ENCODE measurements at places on chromosomes 16 and 17.

- DNase-seq, result no peak
These were observed 95.7 kb upstream of the DNAH17 start for GRCh38 chr17:78672871-78673371.

DNA sequence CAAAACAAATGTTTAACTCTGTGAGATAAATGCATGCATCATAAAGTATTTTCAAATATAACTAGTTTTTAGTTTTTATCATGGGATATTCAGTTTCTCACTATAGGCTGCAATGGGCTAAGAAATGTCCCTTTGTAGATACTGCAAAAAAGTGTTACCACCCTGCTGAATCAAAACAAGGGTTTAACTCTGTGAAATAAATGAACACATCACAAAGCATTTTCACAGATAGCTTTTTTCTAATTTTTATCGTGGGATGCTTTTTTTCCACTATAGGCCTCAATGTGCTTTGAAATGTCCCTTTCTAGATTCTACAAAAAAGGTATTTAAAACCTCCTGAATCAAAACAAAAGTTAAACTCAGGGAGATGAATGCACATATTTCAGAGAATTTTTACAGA, 541.1 kb downstream of the KCNJ18 start:
- DNase-seq, result no peak

GRCh38 chr17:14744761-14745473, 444.0 kb downstream of the HS3ST3B1 start:
- no peak for DNase-seq

DNA sequence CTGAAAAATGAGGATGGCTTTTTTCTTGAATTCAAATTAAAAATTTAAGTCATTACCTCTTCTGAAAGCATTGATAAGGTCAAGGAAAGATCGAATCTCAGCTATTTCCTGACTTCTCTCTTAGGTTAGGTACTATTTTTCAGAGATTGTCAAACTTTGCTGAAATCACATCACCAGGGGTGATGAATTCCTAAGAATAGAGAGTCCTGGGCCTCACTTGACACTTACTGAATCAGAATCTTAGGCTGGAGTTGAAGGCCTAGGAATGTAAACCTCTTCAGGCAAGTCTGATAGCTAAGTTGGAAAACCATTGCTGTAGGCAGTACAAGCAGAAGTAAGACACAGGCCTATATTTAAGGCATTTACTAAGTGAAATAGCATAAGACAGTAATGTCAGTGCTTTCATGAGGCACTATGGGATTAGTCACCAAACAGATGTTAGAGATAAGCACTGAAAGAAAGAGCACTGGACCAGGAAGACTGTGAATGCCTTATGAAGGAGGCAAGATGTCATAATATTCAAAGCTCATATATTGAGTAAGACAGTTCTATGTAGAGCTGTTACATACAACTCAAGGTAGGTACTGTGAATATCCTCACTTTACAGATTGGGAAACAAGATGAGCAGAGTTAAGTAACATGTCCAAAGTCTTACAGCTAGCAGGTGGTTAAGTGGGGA, 21.5 kb downstream of the DCAF7 start:
- DNase-seq, result no peak

DNA sequence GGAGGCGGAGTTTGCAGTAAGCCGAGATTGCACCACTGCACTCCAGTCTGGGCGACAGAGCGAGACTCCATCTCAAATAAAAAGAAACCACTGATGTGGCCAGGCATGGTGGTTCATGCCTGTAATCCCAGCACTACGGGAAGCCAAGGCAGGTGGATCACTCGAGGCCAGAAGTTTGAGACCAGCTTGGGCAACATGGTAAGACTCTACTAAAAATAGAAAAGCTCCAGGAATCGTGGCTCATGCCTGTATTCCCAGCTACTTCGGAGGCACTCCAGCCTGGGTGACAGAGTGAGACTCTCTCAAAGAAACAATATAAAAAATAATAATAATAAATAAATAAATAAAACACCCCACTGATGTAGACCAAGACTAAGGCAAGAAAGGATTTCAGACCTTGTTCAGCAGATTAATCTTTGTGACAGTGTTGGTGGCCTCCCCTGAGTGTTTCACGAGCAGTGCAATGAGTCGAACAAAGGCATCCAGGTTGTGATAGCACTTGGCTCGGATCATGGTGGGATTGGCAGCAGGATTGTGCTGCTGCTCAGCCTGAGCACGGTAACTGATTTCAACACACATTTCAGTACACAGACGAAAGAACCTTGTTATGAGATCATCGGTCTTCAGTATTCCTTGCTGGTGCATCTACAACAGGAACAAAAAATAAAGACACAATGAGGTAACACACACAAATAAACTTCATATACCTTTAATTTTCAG, 18.6 kb downstream of the SETD6 start:
- DNase-seq, result no peak

DNA sequence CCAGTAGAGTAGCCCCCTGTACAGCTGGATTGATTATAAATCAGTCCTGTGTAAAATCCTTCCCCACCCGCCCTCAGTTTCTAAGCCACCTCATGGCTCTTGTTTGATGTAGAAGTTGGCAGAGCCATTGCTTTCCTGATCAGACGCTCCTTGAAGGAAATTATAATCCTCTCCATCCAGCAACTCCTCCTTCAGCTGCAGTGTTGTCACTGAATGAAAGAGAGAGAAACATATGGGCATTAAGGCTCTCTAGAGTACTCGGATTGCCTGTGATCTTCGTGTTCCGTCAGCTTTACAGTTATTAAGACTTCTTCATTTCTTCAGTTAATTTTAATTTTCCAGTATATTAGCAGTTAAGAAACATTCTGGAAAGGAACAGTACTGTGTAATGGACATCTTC, 14.3 kb downstream of the NME2 start:
- no peak for DNase-seq

DNA sequence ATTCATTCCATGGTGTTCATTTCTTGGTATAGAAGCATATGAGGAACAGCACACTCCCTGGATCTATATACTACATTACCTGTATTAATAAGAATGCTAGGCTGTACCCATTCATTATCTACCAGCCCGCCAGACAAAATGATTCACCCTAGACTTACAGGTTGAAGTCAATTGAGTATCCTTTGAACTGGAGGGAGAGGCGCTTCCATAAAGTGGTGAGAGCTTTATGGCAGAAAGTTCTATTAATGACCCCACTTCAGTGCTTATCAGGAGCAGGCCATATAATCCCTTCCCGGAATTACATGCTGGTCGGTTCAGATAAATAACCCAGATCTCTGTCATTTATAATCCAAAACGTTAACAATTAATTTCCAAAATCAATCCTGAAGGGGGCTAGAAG, 44.5 kb upstream of the TOX3 start:
- DNase-seq, result no peak

- no peak for DNase-seq
These were observed 64.1 kb upstream of the SREBF1 start for GRCh38 chr17:17900615-17901520.

DNA sequence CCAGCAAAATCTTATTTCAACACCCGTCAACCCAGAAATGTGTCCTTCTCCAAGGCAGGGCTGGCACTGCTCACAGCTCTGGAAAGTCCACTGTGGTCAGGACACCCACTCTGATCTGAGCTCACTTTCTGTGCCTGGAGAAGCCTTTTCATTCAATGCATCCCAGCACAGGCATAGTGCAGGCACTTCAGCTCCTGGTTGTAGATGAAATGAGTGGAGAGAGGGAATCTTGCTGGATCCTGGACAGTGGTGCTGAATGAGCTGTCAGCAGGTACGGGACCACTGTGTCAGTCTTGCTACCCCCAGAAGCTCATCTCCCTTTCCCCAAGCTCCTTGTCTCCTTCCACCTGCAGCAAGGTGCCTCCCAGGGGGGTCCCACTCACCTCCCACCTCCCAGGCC, 86.1 kb upstream of the SALL1 start:
- no peak for DNase-seq

DNA sequence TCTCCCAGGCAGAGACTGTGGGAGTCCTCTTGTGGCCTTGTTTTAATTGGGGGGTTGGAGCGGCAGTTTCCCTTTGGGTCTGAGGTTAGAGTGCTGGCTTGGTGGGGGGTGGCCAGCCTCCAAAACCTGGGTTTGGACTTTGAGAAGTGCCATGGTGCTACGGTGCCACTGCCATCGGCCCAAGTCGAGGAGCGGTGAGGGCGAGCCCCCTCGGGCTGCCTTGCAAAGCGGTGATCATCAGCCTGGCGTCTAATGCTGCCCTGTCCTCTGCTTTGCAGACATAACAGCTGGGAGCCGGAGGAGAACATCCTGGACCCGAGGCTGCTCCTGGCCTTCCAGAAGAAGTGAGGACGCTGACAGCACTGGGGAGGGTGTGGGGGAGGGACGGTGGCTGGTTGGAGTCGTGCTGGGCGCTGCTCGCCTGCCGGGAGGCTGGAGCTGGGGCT, 1.2 kb downstream of the CBX2 start:
- DNase-seq, result no peak

- DNase-seq, result no peak
These were observed 24.7 kb upstream of the AQP8 start for GRCh38 chr16:25192096-25192495.

GRCh38 chr16:54935266-54935968, 4.8 kb downstream of the IRX5 start:
- no peak for DNase-seq

All from stimulated activated CD4-positive, alpha-beta T cell treated with anti-CD3 and anti-CD28 coated beads, Interleukin-12 subunit alpha, Interleukin-12 subunit beta, amount 100 ng/mL, for 24 hours (primary cell).